ENCODE measurements at places on chromosomes 3 and 15. TPM values are rescaled to one million over a fixed set of nuclear protein-coding genes. Genes with fewer than 3 reads are reported as not detected.

DNA sequence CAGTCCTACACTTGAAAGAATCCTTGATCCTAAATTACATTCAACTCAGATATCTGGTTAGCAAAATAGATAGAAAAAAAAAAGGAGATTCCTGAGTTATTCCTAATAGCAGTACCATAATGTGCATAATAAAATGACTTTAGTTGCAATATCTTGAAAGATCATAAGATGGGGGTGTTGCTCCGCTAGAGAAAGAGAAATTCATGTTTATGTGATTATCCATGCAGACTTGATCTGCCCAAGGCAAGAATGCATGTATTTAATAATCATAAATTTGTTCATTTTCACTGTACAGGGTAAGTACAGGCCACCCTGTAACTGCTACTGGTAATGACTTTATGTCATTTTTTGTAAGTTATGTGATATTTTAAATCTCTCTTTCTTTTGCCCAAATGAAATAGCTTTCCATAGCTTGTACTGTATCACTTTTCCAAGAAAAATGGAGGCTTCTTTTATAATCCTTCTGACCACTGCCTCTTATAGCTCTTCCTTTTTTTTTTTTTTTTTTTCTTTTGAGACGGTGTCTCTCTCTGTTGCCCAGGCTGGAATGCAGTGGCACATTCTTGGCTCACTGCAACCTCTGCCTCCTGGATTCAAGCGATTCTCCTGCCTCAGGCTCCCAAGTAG lies 84.6 kb downstream of the HCN4 start:
- DNase-seq: peak; percentile 20
- H3K36me3 ChIP-seq: peaks cover 91% of the 10 kb centered on the region
- no peak overlapping the region for H3K4me3 ChIP-seq
- no peaks in the 10 kb centered on the region for H3K4me1 ChIP-seq
- no peak overlapping the region for H3K27ac ChIP-seq

DNA sequence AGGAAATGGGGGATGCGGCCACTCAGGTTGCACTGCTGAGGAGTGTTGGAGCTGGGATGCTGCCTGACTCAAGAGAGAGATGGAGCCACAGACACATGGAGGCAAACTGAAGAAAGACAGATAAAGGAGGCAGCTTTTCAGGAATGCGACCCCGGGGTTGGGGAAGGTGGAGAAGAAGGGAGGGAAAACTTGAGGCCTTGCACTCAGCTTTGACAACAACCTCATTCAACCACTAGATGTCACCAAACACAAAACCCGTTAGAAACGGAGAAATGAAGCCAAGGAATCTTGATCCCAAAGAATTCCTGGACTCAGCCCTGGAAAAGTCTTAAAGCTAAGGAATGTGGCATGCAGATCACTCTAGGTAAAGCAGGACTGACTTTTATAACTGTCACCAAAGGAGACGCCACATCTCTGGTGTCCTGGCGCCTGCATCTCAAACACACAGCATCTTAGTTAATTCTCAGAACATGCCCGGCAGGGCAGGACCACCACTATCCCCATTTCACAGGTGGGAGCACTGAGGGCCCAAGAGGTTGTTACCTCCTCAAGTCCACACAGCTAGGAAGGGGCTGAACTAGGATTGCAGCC lies 59.6 kb upstream of the LMCD1 start:
- DNase-seq: peak; percentile 87
- H3K36me3 ChIP-seq: no peaks in the 10 kb centered on the region
- H3K27ac ChIP-seq: peak overlapping the region; percentile 83
- no peak overlapping the region for H3K4me3 ChIP-seq

The ARNT2 gene
- total RNA-seq: 0.58 TPM

The NFKBIZ gene
- total RNA-seq: 68.3 TPM

The CILP gene
- total RNA-seq: 1.8 TPM
